ENCODE measurements at places on chromosomes 13 and 19.

DNA sequence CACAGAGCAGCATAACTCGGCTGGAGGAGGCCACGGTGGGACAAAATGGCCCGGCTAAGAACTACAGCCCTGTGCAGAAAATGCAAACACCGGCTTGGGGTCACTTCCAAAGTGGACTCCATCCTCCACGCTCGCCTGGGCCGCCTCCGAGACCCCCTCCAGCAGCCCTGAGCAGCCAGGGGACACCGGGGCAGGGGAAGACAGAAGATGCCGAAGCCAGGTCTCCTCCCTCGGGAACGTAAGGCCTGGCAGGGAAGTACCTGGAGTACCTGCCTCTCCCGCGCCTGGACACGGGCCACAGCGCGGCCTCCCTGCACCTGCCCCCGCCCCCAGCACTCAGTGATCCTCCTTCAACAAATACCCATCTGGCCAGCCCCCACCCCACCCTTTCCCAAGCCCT is 5.0 kb downstream of the LMNB2 start:
- DNase-seq, result no peak

DNA sequence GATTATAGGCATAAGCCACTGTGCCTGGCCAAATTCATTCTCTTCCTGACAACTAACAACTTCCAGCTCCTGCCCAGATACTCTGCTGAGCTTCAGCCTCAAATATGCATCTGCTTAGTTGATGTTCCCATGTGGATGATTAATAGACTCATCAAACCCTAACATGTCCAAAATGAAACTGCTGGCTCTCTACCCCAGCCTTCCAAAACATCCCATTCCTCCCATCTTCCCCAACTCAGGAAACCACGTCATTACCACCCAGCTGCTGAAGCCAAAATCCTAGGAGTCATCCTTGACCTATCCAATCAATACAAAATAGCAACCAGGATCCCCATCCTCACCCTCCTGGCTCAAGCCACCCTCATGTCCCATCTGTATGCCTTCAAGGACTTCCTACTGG is 20.9 kb downstream of the POU2F2 start:
- DNase-seq, result no peak

GRCh38 chr19:16942583-16942982 is 53.8 kb downstream of the F2RL3 start:
- no peak for DNase-seq

GRCh38 chr13:24613755-24614154 is 66.5 kb upstream of the ATP12A start:
- no peak for DNase-seq

GRCh38 chr13:42049454-42049813 is 986 bp downstream of the DGKH start:
- DNase-seq, result peak; percentile 15

DNA sequence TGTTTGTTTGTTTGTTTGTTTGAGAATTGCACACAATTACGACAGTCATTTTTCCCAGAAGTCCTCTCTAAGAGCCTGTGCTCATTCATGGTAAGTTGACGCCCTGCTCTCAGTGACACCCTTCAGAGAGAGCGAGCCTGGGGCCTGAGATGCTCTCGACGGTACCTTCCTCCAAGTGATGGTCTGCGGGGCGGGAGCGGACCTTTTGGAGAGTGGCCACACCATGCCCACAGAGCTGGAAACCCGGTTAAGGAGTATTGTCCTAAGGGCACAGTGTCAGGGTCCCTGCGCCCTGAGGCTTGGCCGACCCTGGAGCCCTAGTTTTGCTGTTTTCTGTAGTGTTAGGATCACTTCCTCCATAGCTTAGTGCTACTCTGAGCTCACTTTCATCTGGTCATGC is 3.6 kb downstream of the POP4 start:
- no peak for DNase-seq

GRCh38 chr19:14248578-14249011 is 42.6 kb upstream of the ADGRL1 start:
- peak; percentile 21 for DNase-seq

DNA sequence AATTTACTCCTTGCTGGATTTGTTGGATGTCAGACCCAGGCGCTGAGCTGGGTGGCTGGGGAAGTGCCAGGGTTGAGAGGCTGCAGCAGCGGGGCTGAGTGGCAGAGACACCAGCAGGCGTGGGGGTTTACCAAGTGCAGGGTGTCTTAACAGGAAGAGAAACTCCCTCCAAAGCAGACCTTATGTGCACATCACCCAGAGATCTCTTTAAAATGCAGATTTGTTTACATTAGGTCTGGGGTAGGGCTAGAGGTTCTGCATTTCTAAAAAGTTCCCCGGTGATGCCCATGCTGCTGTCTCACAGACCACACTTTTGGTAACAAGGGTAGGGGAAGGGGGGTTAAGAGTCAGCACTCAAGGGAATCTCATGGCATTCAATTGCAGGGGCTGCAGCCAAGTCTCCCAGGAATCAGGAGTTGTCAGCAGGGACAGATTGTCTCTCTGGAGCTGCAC is 80.7 kb upstream of the OLFM4 start:
- DNase-seq, result no peak

GRCh38 chr19:49936549-49936948 is 7.2 kb upstream of the NUP62 start:
- DNase-seq, result no peak

DNA sequence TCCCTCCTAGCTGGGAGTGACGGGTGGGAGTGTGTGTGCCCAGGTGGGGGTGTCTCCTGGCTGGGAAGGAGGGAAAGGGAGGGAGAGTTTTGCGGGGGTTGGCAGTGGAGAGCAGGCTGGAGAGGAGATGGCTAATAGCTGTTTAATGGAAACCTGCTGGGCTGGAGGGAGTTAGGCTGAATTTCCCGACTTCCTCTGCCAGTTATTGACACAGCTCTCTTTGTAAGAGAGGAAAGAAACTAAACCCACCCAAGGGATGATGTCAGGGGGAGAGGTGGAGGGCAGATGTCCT is 10.2 kb upstream of the ILF3 start:
- DNase-seq, result no peak

DNA sequence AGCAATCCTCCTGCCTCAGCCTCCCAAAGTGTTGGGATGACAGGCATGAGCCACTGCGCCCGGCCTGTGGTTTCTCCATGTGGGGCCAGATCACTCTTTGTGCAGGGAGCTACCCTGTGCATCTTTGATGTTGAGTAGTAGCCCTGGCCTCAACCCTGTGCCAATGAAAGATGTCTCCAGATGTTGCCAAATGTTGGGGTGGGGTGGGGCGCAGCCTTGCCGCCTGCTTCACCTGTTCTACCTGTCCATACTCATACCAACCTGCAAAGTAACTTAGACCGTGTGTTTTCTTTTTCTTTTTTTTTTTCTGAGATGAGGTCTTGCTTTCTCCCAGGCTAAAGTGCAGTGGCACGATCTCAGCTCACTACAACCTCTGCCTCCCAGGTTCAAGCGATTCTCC is 20.9 kb downstream of the IER2 start:
- DNase-seq, result no peak

DNA sequence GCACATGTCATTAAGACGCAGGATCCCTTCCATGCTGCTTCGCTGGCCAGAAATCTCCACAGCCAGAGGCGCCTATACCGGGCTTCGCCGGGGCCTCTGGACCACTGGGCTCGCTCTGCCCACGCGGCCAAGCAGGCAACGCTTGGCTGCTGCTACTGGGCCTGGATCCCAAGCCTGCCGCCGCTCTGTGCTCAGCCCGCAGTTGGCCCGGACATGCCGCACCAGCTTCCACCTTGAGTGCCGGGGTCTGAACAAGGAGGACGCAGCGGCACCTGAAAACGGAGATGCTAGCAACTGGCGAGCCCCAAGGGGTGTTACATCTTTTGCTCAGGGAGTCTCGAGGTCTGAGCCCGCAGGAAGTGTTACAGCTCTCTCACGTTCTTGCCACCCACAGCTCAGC is 409.9 kb upstream of the SGCG start:
- no peak for DNase-seq

DNA sequence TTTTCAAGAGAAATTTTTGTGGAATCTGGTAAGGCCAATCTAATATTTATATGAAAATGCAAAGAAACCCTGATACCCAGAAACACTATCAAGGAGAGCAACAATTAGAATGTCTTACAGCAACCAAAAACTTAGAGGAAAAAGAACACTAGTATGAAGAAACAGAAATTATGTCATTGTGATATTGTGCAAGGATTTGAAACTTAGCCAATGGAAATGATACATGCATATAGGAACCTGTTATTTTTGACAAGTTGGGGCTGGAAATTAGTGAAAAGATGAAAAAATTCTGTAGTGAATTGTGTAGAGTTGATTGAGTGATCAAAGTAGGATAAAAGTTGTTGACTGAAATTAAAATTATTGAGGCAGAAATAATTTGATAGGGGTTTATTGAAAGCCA is 792.6 kb upstream of the SLITRK6 start:
- no peak for DNase-seq

DNA sequence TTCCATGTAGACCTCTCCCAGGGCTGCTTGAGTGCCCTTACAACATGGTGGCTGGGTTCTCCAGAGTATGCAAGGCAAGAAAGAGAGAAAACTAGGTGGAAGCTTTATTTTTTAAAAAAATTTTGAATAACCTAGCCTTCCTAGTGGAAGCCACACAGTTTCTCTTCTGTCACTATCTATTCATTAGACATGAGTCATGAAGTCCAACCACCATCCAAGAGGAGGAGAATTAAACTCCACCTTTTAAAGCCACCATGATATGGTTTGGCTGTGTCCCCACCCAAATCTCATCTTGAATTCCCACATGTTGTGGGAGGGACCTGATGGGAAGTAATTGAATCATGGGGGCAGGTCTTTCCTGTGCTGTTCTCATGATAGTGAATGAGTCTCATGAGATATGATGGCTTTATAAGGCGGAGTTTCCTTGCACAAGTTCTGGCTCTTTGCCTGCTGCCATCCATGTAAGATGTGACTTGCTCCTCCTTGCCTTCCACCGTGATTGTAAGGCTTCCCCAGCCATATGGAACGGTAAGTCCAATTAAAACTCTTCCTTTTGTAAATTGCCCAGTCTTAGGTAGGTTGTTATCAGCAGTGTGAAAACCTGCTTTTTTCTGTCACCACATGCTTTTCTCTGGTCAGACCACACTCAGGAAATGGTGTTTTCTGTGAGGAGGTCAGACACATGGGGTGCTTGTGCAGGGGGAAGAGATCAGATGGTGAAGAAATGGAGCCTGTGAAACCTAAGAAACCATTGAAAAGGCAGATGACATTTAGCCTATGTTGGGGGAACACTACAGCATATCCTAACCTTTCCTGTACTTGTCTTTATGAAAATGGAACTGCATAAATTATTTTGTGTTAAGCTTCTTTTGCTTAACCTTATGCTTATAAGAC is 57.7 kb downstream of the ANKRD10 start:
- DNase-seq, result no peak

GRCh38 chr13:45500492-45501174 is 35.9 kb downstream of the COG3 start:
- no peak for DNase-seq

DNA sequence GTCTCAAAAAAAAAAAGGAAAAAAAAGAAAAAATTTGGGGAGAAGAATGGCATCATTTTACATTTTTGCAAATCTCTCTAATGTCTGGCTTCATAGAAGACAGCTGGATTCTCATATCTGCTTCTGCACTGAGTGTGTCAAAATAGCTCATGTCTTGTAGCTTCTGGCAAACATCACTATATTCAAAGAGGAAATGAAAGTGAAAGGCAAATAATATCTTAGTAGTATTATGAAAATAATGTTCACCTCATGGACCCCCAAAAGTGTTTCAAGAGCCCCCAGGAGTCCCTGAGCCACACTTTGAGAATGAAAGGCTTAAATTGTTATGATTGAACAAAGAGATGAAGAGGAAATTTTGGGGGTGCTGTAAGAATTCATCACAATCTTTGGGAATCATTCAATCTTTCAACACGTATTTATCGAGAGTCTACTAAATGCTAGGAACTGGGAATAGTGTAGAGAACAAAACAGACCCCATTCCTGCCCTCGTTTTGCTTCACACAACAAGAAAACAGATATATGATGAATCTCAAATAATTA is 1.2 kb upstream of the SLC6A16 start:
- DNase-seq, result no peak

DNA sequence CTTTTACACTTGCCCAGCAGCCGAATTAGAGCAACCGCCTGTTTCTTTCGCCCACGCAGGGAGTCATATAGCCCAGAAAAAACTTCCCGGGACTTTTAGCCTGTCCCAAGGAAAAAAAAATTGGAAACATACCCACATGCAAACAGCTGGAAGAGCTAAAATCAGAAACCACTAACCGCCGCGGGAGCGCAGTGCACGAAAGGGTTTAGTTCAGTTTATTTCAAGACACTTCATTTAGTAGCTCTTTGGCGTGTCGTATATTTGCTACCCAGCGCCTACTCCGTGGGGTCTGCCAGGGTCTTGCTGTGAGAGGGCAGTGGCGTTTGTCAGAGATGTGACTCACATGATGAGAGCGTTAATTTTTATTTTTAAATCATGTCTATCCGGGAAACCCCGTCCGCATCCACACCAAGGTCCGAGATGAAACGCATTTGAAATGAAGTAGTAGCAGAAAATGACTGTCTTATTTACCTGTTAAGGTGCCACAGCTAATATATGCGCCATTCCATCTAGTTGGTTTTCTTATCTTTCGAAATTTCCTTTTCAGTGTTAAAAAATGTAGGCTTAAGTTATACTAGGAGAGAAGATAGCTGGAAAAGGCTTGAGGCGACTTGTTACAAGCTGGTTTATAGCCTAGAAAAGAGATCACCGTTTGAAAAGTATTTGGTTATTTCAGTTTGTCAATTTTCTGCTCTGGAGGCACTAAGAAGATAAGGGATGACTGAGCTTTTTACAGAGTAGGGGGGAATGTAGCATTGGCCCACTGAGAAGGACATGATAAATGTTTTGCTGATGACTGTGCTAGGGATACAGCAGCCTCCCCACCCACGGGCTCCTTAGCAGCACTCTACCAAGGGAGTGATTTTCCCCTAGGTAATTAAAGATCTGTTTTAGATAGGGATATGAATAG is 1.7 kb downstream of the KLF5 start:
- no peak for DNase-seq

GRCh38 chr13:27421101-27421871 is 3.1 kb upstream of the GTF3A start:
- DNase-seq, result no peak

DNA sequence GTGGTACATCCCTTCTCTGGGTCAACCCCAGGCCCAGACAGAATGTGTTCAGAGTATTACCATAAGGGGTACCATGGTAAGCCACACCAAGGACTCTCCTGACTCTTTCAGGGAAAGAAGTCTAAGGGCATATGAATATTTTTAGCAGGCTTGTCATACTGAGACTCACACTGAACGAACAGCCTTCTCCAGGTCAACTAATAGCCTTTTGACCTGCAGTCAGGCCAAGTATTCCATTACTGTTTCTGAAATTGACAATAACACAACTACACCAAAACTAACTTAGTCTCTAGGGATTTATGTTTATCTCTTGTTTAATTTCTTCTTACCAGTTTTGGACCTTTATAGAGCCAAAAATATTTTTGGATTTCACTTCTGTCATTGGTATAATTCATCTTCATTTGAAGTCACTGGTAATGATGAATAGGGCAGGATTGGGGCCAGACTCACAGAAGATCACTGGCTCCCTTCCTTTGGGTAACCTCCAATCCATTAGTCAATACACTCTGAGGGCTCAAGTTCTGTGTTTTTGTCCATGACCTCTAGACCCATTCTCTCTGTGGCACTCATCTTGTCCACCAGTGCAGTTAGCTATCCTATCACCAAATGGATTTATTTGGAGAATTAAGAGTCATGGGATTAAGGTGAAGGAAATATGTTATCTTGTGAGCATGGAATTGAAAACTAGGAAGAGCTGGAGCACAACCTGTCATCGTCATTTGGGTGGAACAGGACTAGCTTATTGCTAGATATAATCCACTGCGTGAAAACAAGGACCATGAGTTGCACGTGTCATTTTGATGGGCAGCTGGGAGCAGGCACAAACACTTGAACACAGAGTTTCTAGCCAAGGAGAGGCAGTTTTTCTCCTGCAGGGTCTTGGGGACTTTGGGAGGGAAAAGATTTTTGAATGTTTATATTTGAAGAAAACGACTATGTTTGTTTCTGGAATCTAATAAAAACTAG is 313.3 kb downstream of the DCLK1 start:
- DNase-seq, result no peak
